ENCODE measurements at places on chromosomes 12 and 14.

DNA sequence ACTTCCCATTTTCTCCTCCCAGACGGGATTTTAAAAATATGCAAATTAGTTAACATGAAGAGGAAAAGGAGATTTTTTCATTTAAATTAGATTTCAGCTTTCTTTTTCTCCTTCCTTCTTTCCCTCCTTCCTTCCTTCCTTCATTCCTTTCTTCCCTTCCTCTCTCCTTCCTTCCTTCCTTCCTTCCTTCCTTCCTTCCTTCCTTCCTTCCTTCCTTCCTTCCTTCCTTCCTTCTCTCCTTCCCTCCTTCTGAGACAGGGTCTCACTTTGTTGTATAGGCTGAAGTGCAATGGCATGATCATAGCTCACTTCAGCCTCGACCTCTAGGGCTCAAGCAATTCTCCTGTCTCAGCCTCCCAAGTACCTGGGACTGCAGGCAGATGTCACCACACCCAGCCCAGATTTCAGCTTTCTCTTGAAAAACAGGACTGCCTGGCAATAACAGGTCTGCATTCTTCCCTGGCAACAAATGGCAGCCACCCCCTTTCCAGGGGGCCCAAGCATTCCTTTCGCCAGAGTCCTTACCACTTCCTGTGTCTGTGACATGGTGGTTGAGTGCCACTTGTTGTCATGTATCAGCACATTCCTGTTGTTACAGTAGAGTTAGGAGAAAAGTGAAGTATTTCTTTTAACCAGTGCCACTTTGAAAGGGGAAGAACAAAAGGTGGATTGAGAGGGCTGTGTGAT lies 119.1 kb downstream of the PTPN11 start:
- DNase-seq: no peak
- no peak overlapping the region for H3K4me3 ChIP-seq
- H3K27me3 ChIP-seq: no peaks in the 10 kb centered on the region
- no peak overlapping the region for H3K27ac ChIP-seq
- no peaks in the 10 kb centered on the region for H3K36me3 ChIP-seq

DNA sequence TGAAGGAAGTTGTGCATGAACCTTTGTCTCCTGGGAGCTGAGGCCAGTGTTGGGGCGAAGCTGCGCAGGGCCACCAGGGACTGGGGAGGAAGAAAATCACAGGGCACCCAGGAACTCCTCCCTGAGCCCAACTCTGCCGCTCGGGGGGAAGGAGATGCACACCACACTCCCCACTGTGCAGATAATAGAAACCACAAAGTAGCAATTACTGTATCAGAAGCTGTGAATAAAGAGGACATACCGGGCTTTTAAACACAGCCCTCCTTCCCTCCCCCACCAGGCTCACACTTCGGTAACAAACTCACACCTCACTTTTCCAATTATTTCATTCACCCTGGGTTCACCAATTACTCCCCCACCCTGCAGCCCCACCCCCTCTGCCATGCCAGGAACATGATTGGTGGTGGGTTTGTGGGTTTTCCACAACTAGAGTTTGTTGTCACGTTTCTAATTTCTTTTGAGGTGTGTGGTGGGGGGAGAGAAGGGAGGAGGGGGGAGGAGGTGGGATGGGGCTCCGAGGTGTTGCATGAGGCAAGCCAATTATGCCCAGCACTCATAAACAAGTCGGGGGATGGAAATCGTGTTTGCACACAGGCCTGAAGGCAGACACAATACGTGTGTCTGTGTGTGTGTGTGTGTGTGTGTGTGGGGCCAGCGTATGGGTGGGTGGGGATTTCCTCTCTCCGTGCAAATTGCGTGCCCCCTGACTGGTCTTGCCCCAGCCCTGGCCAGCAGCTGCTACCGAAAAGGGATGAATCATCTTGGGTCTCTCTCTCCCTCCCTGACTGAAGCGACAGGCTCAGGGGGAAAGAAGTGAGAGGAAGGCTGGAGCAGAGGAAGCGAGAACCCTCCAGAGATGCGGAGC lies 103.3 kb downstream of the RBM19 start:
- peaks cover 12% of the 10 kb centered on the region for H3K36me3 ChIP-seq
- no peaks in the 10 kb centered on the region for H3K4me1 ChIP-seq
- no peak for DNase-seq
- no peak overlapping the region for H3K27ac ChIP-seq
- H3K27me3 ChIP-seq: no peaks in the 10 kb centered on the region
- no peak overlapping the region for H3K4me3 ChIP-seq

DNA sequence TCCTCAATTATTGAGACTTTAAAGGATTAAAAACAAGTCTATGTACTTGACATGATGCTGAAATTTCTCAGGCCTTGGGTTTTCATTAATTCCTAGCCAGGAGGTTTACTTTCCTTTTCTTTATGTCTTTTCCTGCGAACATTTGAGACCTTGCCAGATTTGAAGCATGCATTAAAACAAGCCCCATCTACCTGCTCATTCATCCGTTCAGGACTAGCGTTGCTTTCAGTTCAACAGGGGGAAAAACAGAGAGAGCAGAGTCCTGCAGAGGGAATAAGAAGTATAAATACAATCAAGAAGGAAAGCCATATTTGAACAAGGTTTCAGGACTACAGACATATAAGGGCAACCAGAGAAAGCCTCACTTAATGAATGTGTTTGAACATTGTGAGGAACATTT lies 542.4 kb downstream of the DIO2 start:
- DNase-seq: no peak
- no peaks in the 10 kb centered on the region for H3K36me3 ChIP-seq
- H3K4me1 ChIP-seq: no peaks in the 10 kb centered on the region
- H3K27me3 ChIP-seq: no peaks in the 10 kb centered on the region
- H3K4me3 ChIP-seq: no peak overlapping the region
- H3K27ac ChIP-seq: no peak overlapping the region

DNA sequence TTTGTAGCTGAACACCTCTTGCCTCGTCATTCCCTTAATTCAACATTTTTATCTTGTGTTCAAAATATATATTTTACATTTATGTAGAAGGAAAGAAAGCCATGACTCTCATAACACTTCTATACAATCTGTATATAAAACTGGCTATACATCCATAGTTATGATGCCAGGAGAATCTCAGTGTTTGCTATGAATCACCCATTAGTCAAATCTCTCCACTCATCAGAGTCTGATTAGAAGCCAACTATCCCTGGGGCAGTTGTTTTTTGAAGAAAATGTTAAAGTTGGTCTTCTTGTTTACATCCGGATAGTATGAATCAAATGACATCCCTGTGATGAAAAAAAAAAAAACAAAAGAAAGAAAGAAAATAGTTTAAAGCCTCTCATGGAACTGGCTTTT lies 503.9 kb downstream of the NELL2 start:
- no peak overlapping the region for H3K4me3 ChIP-seq
- no peak overlapping the region for H3K27ac ChIP-seq
- no peaks in the 10 kb centered on the region for H3K4me1 ChIP-seq
- H3K27me3 ChIP-seq: no peaks in the 10 kb centered on the region

GRCh38 chr14:95431199-95432143 lies 85.0 kb downstream of the SYNE3 start:
- H3K36me3 ChIP-seq: no peaks in the 10 kb centered on the region
- peak overlapping the region; percentile 38 for H3K27ac ChIP-seq
- H3K27me3 ChIP-seq: no peaks in the 10 kb centered on the region
- DNase-seq: peak; percentile 46
- H3K4me1 ChIP-seq: peaks cover 11% of the 10 kb centered on the region
